ENCODE measurements at places on chromosomes 13 and 19. TPM values are rescaled to one million over a fixed set of nuclear protein-coding genes. Genes with fewer than 3 reads are reported as not detected.

DNA sequence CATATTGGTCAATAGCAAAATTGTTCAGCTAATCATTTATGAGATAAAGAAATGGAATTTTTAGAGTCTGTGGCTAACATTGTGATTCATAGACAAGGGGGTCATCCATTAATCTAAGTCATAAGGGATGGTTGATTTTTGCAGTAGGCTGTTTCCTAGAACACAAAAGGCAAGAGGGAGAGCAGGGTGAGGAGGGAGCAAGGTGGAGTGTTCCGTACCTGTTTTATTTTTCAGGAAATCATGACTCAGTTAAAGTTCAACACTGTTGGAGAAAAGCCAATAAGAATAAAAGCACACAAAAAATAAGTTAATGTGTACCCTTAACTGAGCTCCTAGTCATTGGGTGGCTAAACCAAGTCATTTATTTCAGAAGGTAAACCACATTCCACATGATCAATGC is 512.4 kb upstream of the ATXN8OS start:
- no peak for DNase-seq

- peak; percentile 98 for DNase-seq
Measured at GRCh38 chr19:50896591-50897190, 14.5 kb downstream of the KLK4 start.

DNA sequence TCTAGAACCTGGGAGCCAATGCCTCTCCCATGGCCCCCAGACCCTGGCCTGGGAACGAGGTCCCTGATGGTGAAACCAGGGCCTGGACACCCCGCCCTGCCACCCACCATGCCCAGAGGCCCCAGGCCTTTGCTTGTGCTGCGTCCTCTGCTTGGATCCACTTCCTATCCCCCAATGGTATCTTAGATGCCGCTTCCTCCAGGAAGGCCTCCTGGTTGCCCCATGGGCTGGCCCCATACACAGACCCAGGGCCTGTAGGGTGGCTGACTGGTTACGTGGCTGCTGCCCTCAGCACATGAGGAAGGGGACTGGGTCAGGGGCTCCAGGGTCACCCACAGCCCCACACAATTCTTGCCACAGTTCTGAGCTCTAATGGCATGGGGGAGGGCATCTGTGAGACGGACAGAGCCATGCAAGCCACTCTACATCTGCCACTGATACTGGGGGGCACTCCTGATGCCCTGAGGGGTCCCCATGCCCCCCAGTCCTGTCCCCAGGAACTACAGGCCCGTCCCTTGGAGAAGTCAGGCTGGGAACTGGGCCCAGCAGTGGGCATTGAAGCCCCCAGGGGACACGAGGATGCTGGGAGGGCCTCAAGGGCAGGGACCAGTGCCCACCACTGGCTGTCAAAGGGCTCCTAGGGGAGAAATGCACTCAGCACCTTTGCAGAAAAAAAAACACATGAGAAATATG is 5.0 kb downstream of the RPL36 start:
- no peak for DNase-seq

- peak; percentile 62 for DNase-seq
Measured at GRCh38 chr19:55467236-55468053, 2.9 kb upstream of the C19orf85 start.

DNA sequence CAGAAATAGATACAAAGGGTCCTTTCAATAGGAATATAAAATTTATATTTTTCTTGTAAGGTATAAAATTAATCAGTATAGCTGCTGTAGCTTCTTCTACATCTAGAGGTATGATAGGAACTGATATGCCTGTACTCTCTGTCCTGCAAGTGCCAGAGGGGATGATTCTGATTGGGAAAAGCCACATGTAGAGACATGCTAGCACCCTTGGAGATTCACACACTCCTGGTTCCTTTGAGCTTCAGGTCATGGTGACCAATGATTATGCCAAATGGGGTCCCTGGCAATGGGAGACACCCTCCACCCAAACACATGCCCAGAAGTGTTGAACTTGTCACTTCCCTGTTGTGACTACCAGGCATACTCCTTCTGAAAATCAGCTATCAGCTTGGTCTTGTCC is 14.7 kb upstream of the METTL21C start:
- no peak for DNase-seq

- DNase-seq = peak; percentile 44
Measured at GRCh38 chr13:39616087-39616694, 13.2 kb upstream of the LHFPL6 start.

DNA sequence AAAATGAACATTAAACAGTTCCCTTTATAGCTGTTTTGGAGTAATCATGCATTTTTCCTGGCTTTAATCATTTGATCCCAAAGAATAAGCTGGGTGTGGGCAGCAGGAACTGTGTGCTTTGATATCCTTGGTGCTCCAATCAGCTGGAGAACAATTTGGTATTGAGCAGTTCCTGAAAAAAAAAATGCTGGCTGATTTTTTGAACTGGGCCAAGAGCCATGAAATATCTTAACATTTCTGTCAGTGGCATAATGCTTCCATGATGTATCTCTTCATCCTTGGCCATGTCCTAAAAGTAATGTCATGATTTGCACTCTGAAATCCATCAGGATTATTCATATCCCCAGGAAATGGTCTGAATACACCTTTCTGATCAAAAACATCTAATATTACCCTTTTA is 134.7 kb downstream of the LHFPL6 start:
- DNase-seq = no peak

PAK4 gene
- total RNA-seq = 24.9 TPM

ZNF208 gene
- 44.1 TPM for total RNA-seq

PDX1 gene
- total RNA-seq = not detected
